ENCODE measurements at places on chromosomes 3 and 15.

- DNase-seq, result no peak
These were observed 17.6 kb upstream of the MUSTN1 start for GRCh38 chr3:52852419-52852818.

DNA sequence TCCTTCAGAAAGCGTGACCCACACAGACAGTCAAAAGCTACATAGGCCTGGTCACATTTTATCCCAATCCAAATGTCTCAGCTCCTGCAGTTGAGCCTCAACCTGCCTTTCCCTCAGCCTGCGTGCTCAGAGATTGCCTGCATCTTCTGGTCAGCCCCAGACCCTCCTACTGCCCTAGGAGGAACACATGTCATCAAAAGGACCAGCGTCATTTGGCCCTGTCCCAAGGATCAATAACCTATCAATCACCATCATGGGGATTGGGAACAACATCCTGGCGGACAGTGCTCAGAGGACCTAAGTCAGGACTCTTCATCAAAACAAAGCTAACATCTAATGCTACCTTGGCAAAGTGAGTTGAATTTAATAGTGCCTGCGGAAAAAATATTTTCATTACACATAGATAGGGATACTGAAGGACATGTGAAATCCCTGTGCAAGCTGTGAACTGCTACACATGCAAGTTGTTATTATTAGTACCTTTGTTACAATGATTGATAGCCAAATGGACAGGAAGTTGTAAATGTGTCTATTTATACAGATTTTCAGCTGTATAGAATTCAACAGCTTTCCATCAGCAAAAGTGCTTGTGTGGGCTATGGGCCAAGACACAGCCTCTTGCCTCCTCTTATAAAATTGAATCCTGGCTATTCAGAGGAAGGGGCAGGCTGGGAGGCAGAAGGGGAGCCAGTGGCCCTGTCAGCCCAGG lies 47.7 kb downstream of the UMPS start:
- DNase-seq, result no peak

DNA sequence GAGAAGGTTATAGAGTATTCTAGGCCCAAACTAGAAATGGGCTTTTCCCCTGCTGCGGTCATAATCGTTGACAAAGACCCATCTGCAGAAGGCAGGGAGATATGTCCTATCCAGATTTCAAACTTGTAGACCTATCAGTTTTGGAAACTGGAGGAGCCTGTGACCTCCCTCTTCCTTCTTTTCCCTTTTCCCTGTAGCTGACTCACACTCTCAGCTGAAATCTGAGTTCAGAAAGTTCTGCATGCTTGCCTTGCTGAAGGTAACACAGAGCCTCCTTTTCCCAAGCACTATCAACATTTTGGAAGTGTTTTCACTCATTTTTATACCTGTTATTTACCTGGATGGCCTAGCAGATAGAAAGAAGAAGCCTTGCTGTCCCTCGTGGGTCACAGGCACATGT lies 59.1 kb upstream of the PSMD6 start:
- no peak for DNase-seq

GRCh38 chr3:127632035-127632820 lies 3.2 kb downstream of the PODXL2 start:
- no peak for DNase-seq

- no peak for DNase-seq
These were observed 27.2 kb upstream of the ABHD17C start for GRCh38 chr15:80667936-80668335.

GRCh38 chr15:92878593-92879053 lies 21.5 kb upstream of the CHD2 start:
- DNase-seq, result no peak

GRCh38 chr15:79410237-79410636 lies 21.9 kb upstream of the MINAR1 start:
- no peak for DNase-seq

DNA sequence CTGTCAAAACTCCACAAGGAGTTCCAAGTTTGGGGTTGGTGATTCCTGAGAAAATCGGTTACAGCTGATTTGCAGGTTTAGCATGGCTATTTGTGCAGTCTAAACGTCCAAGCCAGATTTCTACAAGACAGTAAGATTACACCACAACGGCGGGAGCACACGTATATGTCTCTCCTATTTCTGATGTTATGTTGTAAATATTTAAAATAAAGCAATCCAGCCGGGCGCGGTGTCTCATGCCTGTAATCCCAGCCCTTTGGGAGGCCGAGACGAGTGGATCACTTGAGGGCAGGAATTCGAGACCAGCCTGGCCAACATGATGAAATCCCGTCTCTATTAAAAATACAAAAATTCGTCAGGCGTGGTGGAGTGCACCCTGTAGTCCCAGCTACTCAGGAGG lies 106.8 kb upstream of the IGF1R start:
- DNase-seq, result no peak

GRCh38 chr15:78103406-78104118 lies 11.2 kb downstream of the SH2D7 start:
- no peak for DNase-seq

DNA sequence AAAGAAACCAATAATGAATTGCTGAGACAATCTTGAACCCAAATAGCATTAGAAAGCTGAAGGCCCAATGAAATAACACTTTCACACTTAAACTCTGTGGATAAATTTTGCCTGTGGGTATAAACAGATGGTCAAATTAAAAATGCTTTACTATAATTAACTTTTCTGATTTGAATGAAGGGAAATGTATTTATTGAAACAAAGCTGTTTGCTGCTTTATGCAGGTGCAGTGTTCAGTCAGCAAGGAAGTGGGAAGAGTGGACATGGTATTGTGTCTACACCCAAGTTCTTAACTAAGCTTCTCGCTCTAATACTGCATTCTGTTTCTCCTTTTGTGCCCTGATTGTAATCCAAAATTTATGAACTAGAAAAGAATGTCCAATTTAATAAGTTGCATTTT lies 31.8 kb downstream of the NME9 start:
- no peak for DNase-seq

DNA sequence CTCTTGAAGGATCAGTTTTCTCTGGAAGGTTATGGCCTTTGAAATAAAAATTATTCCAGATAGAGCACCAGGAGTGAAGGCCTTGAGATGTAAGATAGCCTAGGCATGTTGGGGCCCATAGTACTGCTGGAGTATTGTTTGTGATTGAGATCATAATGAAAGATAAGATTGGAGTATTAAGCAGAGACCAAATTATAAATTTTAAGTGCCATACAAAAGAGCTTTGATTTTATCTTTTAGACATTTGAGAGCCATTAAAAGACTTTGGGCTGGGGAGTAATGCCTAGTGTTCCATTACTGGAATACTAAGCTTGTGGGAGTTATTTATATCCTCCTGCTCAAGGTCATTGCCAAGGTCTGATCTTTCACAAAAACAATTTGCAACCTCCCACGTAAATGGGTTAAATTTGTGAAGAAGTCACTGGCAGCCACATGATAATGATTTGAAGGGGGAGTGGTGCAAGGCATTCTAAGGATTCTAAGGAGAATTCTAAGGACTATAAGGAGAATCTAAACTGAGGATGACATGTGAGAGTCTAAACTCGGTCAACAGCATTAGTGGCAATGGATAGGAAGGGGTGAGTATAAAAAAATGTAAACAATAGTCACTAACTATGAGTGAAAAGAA lies 12.8 kb downstream of the ELL3 start:
- DNase-seq, result no peak

DNA sequence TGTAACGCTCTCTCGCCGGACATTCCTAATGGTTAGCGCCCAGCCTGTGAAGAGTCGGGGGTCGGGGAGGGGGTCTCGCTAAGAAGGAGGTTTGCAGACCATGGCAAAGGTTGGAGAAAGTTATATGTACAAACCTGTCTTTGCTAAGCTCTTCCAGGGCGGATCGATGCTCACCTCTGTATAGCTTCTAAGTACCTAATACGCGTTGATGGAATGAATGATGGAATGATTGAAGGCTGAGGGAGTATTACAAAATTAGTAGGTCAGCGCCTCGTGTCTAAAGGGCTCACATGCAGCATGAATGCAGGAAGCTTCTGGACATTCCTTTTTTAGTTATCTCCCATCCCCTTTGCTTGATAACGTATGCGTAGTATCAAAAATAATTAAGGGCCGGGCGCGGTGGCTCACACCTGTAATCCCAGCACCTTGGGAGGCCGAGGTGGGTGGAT lies 305 bp upstream of the KPNA1 start:
- no peak for DNase-seq

DNA sequence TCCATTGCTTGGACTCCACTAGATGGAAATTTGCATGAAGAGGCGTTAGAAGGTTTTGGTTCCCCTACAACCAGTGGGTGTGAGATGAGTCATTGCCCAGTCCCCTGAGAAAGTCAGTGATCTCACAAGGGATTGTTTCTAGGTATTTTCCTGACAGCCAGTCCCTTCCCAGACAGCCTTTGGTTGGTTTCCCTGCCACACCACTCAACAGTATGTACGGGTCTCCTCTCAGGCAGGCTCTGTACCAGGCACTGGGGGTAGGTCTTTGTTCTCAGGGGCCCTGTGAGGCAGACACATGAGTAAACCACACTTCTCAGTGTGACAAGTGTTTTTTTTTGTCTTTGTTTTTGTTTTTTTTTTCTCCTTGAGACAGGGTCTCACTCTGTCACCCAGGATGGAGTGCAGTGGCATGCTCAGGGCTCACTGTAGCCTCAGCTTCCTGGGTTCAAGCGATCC lies 4.0 kb downstream of the LAMP3 start:
- DNase-seq, result no peak

DNA sequence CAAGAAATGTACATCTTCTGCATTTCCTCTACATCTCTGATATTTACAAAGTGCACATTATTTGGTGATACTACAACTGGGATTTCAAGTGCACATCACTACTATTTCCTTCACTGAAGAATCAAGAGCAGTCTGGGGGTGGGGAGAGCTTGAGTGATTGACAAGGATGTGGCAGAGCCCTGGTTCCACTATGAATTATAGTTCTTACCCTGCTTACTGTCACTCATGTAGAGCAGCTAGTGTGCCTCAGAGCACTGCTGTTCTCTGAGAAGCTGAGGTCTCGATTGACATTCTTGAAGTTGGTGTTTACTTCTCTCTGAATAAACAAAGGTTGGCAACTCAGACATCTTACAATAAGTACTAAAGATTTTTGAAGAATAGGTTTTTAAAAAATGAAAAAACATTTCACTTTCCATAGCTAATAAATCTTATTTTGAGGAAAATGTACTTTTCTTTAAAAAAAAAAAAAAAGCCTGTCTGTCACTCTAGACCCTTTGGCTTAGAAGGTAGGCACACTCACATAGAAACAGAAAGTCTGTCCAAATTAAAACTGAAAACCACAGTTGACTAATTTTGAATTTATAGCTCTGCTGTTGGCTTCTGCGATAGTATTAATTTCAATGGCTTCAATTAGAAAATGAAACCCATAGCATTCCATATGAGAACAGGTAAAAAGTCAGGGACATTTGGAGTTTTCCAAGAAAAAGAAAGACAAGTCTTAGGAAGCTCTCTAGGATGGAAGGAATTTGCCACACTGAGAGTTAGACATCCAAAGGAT lies 5.6 kb downstream of the GREM1 start:
- DNase-seq, result no peak

- DNase-seq, result peak; percentile 55
These were observed 120.1 kb downstream of the ANP32A start for GRCh38 chr15:68700455-68701123.

- DNase-seq, result no peak
These were observed 73.4 kb downstream of the LHFPL4 start for GRCh38 chr3:9480265-9480664.

DNA sequence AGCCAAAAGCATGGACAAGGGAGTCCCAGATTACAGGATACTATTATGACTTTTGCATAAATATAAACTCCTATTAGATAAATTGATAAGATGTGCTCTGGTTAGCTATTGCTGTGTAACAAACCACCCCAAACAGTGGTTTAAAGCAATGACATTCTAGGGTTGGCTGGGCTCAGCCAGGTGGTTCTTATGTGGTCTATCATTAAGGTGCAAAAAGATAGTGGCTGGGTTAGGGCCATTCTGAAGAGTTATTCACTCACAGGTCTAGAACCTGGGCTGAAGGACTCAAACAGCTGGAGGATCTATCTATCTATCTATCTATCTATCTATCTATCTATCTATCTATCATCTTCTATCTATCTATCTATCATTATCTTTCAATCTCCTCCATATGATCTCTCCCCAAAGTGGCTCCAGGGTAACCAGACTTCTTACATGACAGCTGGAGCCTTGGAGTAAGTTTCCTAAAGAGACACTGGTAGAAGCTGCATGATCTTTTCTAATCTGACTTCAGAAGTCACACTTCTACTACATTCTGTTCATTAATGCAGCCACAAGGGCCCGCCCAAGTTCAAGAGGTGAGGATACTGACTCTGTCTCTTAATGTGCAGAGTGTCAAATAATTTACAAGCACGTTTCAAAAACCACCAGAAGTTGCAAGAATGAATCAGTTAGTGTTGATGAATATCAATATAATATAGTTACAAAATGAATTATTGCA lies 74.9 kb upstream of the XCR1 start:
- DNase-seq, result no peak

GRCh38 chr3:133162670-133163305 lies 124.6 kb downstream of the TMEM108 start:
- DNase-seq, result no peak

GRCh38 chr3:35677797-35678196 lies 38.5 kb downstream of the ARPP21 start:
- DNase-seq, result no peak

DNA sequence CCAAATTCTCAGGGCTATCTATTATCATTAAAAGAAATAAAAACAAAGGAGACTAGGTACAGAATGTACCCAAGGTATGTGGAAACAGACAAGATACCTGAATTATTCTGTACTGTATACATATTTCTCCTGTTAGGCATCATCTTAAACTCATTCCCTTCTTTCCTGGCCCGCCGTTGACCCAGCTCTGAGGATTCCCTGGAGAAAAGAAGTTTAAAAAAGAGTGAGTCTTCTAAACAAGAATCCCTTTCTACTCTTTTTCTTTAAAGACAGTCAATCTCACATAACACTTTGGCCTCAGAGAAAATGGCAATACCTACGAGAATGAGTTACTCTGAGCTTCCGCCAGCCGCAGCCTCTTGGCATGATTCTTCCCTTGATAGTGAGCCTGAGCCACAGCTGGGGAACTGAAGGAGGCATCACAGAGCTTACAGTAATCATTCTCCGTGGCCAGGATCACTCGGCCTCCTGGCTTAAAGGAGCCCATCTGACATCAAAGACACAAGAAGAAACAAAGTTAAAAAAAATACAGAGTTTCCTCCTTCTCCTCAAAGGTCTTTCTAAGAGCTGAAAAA lies 44.2 kb downstream of the ZMAT3 start:
- no peak for DNase-seq

DNA sequence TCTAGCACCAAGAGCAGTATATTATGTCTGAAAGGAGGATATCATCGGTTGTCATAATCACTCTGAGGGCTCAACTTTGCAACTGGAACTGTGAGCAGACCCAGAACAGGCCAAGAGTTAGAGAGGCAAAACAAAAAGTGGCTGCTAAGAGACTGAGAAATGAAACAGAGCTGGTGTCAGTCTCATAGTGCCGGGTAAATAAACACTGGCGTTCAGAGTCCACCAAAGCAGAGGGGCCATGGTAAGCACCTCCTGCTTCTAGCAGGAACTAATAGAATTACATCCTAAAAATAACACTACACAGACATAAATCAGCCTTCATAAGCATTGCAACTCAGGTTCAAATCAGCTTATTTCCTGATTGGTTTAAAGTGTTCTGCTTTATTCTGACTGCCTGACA lies 10.3 kb upstream of the IL12A start:
- DNase-seq, result no peak

- DNase-seq, result no peak
These were observed 13.7 kb downstream of the EEFSEC start for GRCh38 chr3:128166971-128167453.

- no peak for DNase-seq
These were observed 554.4 kb downstream of the IGSF11 start for GRCh38 chr3:118480101-118480860.

- no peak for DNase-seq
These were observed 148.8 kb upstream of the SLC6A11 start for GRCh38 chr3:10667269-10667668.

- no peak for DNase-seq
These were observed 42.8 kb upstream of the RPL35A start for GRCh38 chr3:197907196-197907595.
